ENCODE measurements at places on chromosomes 6 and 20. TPM values are rescaled to one million over a fixed set of nuclear protein-coding genes. Genes with fewer than 3 reads are reported as not detected.
A peak's percentile ranks its signal among the peaks of the same experiment; 100 is the strongest.

- no peaks in the 10 kb centered on the region for H3K36me3 ChIP-seq
- H3K27ac ChIP-seq = peak within 1 kb of the TSS; percentile 50
- peak within 1 kb of the TSS; percentile 72 for H3K4me3 ChIP-seq
Observed at GRCh38 chr20:6122873-6123648, at the start of gene FERMT1. Gene FERMT1, minus strand, starts transcription at chr20:6123030. Its CDS starts 3,476 bp downstream, at chr20:6119554.

- no peak overlapping the region for H3K27ac ChIP-seq
- no peak for DNase-seq
- no peaks in the 10 kb centered on the region for H3K27me3 ChIP-seq
- H3K4me1 ChIP-seq = peaks cover 5% of the 10 kb centered on the region
Observed at GRCh38 chr6:5498579-5498899, 237.2 kb downstream of the FARS2 start.

- peak overlapping the region; percentile 10 for H3K27ac ChIP-seq
- H3K27me3 ChIP-seq = no peaks in the 10 kb centered on the region
- peaks cover 5% of the 10 kb centered on the region for H3K36me3 ChIP-seq
- peaks cover 11% of the 10 kb centered on the region for H3K4me1 ChIP-seq
Observed at GRCh38 chr6:39929733-39930461, 4.4 kb downstream of the MOCS1 start.

DNA sequence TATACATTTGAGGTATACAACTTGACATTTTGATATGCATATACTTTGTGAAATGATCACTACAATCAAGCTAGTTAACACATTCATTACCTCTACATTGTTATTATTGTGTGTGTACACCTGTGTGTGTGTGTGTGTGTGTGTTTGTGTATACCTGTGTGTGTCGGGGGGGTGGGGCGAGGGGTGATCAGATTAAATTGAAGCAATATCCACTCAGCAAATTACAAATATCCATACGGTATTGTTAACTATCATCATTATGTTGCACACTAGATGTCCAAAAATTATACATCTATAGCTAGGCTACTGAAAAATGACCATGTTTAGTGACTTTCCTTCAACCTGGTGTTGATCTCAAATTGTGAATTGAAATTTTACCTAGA, 1.8 kb downstream of the RHAG start:
- no peak overlapping the region for H3K27ac ChIP-seq
- H3K4me3 ChIP-seq = no peak overlapping the region

KIFC1 gene
- 36.6 TPM for polyA plus RNA-seq

Measured in fibroblast of lung (primary cell).